Fibroblast of skin of abdomen (primary cell): ENCODE measurements at places on chromosomes 6 and 20.

DNA sequence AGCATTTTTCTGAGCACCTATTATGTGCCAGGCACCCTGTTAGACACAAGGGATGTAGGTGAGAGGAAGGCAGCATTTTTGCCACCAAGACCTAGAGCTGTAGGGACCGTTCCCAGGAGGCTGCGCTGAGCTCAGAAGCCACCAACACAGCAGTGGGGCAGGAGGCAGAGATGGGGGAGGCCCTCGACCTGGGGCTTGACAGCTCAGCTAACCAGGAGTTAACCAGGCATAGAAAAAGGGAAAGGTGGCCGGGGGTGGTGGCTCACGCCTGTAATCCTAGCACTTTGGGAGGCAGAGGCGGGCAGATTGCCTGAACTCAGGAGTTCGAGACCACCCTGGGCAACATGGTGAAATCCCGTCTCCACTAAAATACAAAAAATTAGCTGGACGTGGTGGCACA, 29.5 kb downstream of the KIF25 start:
- no peak for DNase-seq

DNA sequence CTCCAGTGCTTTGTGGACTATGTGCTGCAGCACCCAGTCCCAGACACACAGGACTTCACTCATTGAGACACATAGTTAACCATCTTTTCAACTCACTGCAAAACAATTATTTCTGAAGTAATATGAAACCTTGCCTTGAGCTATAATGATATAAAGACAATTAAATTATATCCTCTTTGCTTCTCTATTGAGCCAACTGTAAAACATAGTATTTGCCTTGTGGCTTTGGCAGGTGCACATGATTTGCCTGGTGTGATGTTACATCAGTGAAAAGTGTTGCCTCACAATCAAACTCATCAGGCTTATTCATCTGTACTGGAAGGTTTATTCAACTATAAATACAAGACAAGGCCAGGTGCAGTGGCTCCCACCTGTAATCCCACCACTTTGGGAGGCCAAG, 80.6 kb downstream of the NCOA7 start:
- DNase-seq = no peak

DNA sequence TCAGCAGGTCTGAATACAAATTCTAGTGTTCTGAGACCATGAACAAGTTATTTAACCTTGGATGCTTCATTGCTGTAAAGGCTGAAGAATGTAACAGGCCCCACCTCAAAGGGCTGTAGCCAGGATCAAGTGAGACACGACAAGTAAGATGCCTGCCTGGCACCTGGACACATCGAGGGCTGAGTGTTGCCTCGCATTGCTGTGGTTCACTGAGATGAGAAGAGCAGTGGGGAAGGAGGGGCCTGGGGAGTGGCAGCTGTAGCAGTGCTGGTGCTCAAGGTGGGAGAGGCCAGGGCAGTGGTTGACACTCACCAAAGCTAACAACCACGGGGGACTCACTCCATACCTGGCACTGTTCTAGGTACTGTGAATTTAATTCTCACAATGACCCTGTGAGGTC, 187.8 kb downstream of the KIF16B start:
- DNase-seq = no peak

DNA sequence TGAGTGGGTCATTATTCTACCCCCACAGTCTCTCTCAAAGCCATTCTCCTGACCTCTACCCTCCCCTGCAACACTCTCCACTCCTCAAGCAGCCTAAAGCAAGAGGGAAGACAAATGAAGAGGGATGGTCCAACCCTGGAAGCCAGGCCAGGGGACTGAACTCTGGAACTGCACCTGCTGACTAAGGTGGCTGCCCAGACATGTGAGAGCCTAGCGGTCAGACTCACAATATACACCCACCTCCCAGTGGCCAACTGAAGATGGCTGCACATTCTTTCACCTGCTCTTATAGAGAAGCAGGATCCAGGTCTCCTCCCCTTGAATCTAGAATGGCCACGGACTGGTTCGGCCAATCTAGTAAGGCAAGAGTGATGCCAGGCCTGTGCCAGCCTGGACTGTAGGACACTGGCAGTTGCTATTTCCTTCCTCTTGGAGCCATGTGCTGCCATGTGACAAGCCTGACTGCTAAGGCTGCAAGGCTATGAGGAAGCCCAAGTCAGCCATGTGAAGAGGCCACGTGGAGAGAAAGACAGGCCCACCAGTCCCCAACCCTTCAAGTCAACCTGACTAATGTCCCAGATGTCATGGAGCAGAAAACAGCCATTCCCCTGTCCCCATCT, 31.8 kb downstream of the ACSS1 start:
- DNase-seq = no peak

DNA sequence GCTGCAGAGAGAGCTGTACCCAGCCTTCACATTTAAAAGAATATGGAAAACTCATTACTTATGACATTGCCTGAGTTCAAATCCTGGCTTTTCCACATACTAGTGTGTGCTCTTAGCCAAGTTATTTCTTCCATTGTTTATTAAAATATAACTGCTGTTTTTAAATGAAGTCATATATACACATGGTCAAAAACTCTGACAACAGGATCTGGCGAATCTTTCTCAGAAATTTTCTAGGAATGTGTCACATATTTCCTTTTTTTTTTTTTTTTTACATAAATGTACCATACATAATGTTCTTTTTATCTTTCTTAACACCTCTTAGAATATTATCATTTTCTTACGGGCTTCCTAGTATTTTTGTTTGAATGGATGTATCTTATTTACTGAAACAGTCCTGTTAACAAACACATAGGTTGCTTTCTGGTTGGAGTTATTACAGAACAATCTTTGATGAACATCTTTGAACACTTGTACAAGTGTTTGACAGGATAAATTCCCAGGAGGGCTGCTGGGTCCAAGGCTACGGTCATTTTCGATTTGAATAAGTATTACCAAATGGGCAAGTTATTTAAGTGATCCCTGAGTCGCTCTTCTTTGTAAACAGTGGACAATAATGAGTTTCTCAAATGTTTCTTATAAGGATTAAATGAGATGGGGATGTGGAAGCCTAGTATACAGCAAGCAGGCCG, 1.6 kb upstream of the SNX9 start:
- DNase-seq = no peak

- peak; percentile 43 for DNase-seq
These were observed 75.2 kb upstream of the IYD start for GRCh38 chr6:150293423-150294173.

DNA sequence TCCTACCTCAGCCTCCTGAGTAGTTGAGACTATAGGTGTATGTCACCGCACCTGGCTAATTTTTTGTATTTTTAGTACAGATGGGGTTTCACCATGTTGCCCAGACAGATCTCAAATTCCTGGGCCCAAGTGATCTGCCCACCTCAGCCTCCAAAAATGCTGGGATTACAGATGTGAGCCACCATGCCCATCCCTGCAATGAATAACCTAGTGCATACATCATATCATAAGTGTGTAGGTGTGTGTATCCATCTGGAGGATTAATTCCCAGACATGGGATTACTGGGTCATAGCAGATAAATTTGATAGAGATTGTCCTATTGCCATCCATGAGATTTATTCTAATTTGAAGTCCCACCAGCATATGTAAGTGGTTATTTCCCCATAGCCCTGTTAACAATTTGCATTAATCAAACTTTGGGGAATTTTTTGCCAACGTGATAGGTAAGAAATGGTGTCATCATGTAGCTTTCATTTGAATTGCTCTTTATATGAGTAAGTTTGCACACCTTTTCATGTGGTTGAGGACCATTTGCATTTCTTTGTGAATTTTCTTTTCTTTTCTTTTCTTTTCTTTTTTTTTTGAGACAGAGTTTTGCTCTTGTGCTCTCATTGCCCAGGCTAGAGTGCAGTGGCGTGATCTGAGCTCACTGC, 29.9 kb upstream of the BACH2 start:
- no peak for DNase-seq

DNA sequence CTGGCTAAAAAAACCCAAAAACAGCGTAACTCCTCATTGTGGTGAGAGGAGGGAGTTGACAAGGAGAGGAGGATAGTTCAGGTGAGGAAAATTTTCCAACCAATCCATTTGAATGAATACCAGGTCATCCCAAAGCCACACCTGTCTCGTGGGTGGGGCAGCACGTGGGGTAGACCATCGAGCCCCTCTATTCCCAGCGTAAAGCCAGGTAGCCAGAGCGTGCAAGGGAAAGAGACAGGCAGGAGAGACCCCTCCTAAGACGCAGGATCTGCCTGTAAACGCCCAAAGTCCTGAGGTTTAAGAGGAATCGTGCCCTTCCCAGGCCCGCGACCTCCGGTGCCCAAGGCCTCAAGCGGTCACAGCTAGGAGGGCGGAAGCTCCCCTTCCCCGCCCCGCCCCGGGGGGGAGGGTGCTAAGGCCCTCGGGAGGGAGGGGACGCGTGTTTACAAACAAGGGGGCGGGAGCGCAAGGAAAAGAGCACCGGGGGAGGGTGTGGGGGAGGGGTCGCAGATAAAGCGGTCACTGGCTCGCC, 712 bp downstream of the RXRB start:
- DNase-seq = peak; percentile 45

DNA sequence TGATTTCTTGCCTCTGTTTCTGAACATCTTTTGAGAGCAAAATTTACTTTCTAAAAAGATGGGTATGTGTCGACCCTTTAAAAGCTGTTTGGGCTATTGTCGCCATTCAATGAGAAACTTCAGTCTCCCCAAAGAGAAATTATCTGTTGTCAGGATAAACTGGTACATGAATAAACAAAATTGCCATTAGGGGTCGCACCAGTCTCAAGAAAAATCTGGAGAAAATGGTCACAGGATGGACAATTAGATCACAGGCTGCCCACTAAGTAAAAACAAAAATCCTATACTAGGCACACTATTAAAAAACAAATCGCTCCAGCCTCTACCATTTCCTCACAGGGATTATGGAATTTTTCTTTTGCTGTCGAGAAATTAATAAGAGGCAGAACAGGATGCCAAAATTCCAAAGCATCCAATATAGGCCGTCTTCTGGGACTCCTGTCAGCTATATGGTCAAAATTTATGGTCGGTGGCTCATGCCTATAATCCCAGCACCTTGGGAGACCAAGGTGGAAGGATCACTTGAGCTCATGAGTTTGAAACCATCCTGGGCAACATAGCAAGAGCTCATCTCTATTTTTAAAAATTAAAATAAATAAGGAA, 5.5 kb upstream of the HLA-E start:
- DNase-seq = peak; percentile 53

DNA sequence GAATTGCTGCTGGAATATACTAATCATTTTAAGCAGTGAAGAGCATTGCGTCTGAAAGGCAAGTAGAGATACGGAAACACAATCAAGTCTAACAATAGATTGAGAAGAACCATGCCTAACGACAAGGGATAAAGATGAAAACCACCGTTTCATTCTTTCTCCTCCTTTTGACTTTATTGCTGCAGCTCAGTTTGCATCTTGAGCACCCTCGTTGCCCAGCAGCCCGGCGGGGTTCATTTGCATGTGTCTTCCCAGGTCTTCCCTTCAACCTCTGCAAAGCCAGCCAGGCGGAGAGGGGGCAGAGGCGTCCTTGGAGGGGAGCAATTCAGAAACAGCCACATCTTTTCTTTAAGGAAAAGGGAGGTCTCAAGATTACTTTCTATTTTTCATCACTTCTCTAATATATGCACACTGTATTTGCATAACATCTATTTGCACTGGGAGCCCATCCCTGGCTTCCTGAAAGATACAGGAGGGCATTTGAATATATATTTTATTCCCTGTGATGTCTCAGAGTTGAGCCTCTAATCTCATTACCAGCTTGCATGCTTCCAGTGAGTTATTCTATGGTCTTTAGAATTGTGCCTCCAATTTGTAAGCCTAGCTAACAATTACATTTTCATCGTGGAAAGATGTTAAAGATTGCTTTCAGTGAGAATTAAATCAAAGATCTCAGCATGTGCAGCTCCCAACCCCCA, 18.7 kb upstream of the PXDC1 start:
- DNase-seq = no peak

DNA sequence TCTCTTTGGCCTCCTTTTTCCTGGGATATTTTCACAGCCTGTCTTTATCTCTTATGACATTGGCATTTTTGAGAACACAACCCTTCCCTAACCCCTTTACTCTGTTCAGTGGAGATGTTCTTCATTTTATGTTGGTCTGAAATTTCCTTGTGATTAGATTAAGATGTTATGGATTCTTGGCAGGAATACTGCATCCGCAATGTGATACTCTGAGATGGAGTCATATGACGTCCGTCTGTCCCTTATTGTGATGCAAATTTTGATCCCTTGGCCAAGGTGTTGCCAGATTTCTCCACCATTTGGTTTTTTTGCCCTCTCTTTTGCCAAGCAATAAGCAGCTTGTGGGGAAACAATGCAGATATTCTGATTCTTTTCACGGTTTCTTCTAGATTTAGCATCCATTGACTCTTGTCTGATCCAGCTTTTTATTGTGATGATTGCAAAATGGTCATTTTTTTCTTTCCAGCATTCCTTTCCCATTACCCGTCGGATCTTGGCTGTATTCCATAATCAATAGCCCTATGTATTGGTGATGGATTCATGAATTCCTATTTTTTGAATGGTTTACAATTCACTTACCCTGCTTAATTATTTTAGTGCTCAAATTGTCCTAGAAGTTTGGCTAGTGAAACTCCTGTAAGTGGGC, 85.1 kb downstream of the NCOA3 start:
- peak; percentile 65 for DNase-seq

DNA sequence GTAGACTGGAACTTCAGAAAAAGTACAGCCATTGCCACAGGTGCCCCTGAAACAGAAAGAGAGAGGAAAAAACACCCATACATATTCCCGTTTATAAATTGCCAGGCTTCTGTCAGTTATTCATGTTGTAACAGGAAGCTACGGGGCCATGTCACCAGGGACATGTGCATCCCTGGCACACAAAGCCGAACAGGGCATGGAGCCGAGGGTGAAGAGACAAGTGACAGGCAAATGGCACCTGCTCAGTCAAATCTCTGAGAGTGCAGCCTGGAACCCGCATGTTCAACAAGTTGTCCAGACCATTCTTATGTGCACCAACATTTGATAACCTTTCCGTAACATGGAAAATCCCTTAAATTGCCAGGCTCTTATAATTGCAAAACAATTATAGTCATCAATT, 740.7 kb downstream of the KIF16B start:
- DNase-seq = no peak

DNA sequence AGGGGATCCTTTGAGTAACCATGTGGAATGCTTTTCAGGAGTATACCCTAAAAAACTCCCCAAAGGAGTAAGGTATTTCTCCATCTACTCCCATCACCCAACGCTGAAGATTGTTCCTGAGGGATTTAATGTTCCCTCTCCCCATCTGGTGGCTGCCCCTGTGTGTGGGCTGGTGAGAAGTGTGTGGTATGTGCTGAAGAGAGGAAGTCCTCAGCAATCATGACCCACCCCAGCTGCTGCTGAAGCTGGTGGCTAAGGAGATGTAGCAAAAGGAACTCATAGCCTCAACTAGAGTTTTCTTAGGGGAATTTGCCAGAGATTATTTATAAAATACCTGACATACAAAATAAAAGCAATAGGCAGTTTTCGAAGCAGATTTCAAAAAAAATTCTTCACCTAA, 114.3 kb upstream of the JAG1 start:
- DNase-seq = no peak

DNA sequence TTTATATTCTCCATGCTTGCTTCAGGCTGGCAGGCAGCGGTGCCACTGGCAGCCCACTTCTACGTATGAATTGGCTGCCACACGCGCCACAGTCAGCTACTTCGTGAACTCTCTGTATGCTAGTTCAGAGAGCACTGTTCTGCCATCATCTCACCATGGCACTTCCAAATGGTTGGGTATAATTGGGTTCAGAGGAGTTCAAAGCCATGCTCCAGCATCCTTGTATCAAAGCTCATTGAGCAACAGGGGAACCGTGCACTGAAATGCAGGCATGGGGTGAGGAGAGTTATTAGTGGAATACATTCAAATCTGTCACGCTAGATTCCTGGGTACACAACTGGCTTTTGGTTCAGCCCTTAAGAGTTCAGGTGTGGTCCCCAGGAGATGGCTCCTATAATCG, 519.9 kb upstream of the NOX3 start:
- no peak for DNase-seq

- peak; percentile 14 for DNase-seq
These were observed 76.8 kb upstream of the DUSP22 start for GRCh38 chr6:215335-216034.
